ENCODE measurements at places on chromosomes 13 and 19.

DNA sequence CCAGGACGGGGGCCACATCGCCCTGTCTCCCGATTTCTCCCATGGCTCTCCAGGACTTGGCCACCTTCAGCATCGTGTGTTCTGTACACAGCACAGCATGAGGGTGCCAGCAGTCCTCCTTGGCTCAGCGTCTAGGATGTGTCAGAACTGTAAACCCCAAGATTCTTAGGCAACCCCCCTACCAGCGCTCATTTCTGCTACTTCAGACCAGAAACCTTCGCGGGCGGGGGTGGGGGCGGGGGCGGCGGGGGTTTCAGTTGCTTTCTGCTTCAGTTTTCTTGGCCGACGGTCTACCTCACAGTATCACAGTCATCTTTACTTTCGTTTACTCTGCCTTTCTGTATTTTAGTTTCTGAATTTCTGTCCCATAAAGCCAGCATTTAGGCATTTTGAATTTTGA, 82.4 kb downstream of the GGACT start:
- no peak for DNase-seq

DNA sequence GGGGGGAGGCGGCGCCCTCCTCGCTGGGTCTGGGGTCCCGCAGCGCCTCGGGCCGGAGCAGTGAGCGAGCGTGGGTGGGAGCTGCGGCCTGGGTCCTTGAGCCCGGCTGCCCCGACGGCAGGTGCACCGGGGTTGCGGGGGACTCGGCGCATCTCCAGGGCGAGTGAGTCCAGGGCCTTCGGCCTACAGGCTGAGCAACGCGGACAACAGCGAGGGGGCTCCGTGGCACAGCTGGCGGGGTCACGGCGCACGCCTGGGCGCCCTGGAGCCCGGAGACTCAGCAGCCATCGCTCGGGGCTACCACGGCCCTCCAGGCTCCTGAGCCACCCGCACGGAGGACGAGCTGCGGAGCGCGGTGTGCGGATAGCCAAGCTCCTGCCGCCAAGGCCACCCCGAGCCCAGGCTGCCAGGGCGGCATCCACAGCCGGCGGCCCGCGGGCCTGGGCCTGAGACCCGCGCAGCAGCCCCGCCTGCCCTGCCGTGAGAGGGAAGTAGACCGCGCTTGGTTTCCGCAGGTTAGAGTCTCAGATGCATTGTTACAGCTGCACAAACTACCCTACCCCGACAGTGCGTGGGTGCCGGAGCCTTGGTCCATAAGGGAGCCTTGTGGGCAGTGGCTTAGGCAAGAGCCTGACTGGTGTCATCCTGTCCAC, 253.9 kb upstream of the SGCG start:
- no peak for DNase-seq

GRCh38 chr19:47372603-47373002, 23.5 kb downstream of the DHX34 start:
- no peak for DNase-seq

DNA sequence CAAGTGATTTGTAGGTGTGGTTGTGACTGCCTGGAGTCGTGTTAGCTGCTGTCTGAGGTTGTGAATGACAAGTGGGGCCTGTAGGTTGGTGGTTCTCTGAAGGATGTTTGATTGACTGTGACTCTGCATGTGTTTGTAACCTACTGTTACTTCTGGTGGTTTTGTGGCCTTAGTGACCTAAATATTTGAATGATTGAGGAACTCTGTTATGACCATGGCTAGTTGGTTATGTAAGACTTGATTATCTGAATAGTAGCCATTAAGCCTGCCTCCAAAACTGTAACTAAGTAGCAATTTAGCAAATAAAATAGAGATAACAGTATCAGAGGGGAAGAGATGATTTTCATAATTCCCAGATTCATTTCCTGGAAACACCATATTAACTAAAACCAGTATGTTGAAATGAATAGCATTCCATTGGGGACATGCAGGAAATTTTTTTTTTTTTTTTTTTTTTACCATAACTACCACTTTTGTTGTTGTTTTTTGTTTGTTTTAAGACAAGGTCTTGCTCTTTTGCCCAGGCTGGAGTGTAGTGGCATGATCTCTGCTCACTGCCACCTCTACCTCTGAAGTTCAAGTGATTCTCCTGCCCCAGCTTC, 865 bp downstream of the ZNF382 start:
- DNase-seq = no peak

GRCh38 chr13:97369261-97369893, 64.6 kb upstream of the RAP2A start:
- no peak for DNase-seq

GRCh38 chr13:65508338-65508737, 1721.8 kb downstream of the PCDH9 start:
- no peak for DNase-seq

- DNase-seq = no peak
Observed at GRCh38 chr13:73948848-73949529, 185.2 kb downstream of the KLF12 start.

DNA sequence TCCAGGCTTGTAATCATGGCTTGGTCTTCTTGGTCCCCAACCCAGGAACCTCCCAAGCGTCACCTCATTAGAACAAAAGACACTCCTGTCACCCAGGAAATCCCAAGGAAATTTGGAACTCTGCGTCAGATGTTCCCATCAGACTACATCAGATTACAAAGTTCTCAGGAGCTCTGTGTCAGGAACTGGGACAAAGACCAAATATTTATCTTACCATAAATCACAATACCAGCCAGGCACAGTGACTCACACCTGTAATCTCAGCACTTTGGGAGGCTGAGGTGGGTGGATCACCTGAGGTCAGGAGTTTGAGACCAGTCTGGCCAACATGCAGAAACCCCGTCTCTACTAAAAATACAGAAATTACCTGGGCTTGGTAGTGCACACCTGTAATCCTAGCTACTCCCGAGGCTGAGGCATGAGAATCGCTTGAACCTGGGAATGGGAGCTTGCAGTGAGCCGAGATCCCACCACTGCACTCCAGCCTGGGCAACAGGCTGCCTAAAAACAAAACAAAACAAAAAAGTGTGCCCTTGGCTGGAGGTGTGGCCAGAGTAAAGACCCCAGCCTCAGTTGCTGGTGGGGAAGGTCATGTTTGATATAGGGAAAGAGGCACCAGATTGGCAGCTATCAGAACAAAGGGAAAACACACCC, 16.7 kb upstream of the CCDC124 start:
- DNase-seq = no peak

- DNase-seq = peak; percentile 4
Observed at GRCh38 chr19:29277102-29277501, 64.2 kb upstream of the UQCRFS1 start.

DNA sequence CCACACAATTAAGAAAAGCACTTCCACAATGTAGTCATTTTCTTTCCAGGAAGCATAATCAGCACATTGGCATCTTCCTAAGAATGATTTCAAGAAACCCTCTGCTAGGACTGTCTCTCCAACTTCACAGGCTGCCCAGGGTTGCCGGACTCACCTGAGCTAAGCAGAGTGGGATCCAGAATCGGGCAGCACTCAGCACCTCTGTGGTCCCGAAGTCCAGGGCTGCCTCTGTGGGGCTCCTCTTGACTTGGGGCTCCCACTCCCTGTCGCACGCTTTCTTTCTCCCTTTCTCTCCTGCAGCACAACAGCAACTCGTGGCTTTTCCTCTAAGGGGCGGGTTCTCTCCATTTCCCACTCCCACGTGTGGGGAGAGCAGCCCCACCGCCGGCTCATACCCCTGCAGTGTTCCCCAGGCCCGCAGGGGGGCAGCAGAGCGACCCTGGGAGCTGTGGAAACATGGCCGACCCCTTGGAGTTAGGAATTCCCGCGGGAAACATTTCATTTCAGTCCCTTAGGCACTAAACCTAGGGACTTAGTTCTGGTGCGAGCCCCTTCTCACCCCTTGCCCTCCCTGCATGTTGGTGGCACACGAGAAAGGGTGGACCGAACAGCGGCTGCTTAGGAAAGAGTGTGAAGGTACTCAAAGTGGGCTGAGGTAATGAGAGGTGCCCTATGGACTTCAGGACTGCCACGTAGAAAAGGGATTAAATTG, at the start of gene TMEM272:
Gene TMEM272 (minus strand): TSS at position 316 of the 712 bp plus-strand sequence. CDS start 6,647 bp downstream, outside the sequence.
- no peak for DNase-seq

DNA sequence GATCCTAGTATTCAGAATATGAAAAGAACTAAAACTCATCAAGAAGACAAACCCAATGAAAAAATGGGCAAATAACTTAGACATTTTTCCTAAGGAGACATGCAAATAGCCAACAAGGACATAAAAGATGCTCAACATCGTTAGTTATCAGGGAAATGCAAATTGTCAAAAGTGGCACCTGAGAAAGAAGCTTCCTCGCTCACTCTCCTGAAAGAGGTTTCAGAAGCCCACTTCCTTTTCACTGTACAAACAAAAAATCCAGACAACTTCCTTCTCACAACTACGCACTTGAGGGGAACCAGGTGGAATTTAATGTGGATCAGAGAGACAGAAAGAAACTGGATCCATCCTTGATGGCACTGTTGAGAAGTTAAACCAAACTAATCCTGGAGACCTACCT, 41.5 kb downstream of the KLF12 start:
- DNase-seq = no peak

DNA sequence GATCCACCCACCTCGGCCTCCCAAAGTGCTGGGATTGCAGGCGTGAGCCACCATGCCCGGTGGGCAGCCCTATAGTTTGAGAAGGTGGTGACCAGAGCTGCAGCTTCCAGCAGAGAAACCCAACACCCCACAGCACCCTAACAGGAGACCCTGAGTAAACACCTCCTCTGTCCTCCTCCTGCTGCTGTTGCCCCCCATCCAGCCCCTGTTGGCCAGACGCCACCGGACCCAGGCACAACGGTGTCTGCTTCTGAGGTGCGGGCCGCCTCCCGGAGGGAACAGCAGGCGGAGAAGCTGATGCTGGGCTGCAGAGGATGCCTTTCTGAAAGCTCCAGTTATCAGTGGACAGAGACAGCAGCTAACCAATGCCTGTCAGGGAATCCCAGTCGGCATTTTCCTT, 175.5 kb downstream of the COL4A1 start:
- DNase-seq = no peak

DNA sequence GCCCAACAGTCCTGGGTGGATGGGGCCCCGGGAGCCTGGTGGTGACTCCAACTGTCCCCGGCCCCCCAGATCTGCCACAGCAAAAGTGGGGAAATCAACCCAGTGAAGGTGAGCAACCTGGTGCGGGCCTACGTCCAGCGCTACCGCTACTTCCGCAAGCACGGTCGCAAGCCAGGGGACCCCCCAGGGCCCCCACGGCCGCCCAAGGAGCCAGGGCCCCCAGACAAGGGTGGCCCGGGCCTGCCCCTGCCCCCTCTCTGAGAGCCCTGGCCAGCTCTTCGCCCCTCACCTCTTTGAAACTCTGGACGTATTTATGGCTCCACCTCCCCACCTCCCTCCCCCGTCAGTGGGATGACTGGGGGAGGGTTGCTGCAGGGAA, 7.5 kb downstream of the IRF3 start:
- no peak for DNase-seq

GRCh38 chr13:106560821-106561220, 7.1 kb downstream of the ARGLU1 start:
- DNase-seq = no peak

GRCh38 chr13:112619730-112620631, 32.0 kb upstream of the TUBGCP3 start:
- no peak for DNase-seq

- DNase-seq = no peak
Observed at GRCh38 chr19:40682431-40682964, 8.0 kb downstream of the NUMBL start.

DNA sequence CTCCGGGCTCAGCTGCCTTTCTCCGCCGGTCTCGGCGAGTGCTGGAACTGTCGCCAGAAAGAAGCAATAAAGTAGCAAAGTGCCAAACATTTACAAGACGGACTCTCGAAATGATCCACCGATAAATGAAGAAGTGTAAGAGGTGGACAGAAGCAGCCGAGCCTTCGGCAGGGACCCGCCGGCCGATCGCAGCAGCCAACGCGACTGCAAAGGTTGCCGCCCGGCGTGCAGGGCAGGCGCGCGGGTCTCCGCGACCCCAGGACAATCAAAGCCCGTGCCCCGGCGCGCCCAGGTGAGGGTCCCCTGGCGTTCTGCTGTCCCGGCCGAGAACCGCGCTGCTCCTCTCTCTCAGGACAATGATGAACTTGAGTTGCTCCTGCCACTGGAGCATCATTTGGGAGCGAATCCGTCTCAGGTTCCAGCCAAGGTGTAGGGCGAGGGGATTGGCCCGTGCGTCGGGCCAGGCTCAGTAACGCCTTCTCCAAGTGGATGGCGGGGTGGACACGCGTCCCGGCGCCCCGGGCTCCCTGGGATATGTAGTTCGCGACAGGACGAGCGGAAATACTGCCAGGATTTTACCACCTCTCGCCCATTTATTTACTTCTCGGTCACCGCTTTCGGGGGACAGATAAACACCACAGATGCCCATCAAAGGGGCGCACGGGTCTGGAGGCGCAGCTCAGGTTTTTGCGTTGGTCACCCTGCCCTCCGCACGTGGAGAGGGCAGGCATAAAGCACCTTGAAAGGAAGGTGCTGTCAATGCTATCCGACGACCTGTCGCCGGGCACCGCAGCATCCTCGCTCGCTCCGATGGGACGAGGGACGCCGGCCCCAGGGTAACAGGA, at the start of the genes BIVM and POGLUT2:
Gene BIVM (plus strand): TSS at position 539 of the 845 bp plus-strand sequence. CDS start 8,149 bp downstream, outside the sequence.
Gene POGLUT2 (minus strand): TSS at position 396 of the 845 bp plus-strand sequence. CDS start 306 bp downstream, at position 90.
- no peak for DNase-seq

GRCh38 chr19:41957838-41958366, 1.2 kb downstream of the RABAC1 start:
- no peak for DNase-seq

DNA sequence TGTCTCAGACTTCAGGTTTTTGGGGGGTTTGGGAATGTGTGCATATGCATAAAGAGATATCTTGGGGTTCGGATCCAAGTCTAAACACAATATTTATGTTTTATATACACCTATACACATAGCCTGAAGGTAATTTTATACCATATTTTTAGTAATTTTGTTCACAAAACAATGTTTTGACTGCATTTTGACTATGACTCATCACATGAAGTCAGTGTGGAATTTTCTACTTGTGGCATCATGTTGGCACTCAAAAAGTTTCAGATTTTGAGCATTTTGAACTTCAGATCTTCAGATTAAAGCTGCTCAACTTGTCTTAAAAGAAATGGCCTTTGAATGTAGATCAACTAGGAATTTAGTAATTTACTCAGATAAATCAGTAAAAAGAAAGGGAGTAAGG, 712.9 kb upstream of the GPC6 start:
- no peak for DNase-seq

DNA sequence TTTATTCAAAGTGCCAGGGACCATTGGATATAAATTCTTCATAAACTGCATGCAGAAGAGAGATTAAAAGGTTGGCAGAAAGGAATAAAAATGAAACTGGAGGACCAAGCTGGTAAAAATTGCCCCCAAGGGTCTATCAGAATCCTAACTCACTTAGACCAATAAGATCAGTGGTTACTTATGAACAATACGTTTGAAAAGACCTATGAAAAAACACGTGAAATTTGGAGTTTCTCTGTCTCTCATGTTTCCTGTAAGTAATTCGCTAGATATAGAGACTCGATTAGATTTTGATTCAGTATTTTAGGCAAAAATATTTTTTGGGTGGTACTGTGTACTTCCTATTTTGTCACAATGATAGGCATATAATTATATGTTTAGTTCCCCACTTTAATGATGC, 22.9 kb downstream of the GARRE1 start:
- DNase-seq = no peak
